ENCODE measurements at places on chromosomes 5 and 9. TPM values are rescaled to one million over a fixed set of nuclear protein-coding genes. Genes with fewer than 3 reads are reported as not detected.

TMEM232 gene
- 1.8 TPM for total RNA-seq

MEGF10 gene
- 36.5 TPM for total RNA-seq

ZDHHC21 gene
- total RNA-seq, result 9.0 TPM

SLIT3 gene
- 0.75 TPM for total RNA-seq

LRRC70 gene
- 0.55 TPM for total RNA-seq

NR4A3 gene
- 0.24 TPM for total RNA-seq

MACROH2A1 gene
- total RNA-seq, result 101 TPM

PHF19 gene
- 66.7 TPM for total RNA-seq

GPX3 gene
- 20.9 TPM for total RNA-seq

DNA sequence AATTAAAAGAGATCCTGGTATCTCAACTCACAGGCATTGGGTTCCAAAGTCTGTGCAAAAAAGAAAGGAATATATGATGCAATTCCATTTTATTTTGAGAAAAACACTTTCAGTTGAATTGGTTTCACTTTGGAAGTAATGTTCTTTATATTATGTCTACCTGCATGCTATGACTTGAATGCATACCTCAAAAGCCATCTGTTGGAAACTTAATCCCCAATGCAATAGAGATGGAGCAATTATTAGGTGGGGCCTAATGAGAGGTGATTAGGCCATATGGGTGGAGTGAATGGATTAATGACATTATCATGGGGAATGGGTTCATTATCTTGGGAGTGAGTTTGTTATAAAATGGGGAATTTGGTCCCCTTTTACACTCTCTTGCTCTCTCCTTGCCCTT, 293.3 kb downstream of the CSNK1G3 start:
- DNase-seq, result no peak

DNA sequence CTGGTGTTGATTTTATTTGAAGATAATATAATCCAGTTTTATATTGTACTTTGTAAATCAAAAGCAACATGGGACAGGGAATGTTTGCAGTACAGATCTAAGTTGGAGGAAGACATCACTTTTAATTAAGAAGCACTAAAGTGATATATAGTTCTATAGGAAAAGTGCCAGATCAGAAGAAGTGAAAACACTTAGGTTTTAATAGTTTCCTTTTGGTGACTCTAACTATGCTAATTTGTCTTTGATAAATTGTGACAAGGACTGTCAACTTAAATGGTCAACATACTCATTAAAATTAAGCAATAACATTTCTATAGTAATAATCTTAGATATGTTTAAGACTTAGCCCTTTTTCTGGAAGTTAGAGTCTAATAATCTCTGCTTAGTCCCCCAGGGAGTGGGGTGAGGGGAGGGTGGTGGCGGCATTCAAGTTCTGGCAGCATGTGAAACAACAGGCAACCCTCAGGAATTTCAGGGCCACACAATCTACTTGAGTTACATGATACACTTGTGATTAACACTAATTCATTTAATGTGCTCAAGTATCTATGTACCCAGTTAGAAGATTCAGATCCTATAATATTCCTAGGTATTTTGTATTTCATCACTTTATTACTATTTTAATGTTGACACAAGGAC, 1026.5 kb downstream of the NR2F1-AS1 start:
- no peak for DNase-seq

DNA sequence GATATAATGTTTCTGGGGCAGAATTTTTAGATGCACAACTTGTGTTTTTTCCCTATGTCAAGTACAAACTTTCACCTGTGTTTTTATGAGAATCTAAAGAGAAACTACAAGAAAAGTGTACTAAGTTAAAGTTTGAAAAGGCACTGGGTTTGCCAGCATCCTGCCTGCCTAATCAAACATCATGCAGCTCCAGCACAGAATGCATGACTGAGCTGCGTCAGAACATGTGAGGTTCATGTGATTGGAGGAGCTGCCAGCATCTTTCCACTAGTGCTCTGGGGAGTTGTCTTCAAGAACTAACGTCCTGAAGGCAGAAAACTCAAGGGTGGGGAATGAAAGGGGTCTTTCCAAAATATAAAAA, 46.1 kb upstream of the RIC1 start:
- no peak for DNase-seq

DNA sequence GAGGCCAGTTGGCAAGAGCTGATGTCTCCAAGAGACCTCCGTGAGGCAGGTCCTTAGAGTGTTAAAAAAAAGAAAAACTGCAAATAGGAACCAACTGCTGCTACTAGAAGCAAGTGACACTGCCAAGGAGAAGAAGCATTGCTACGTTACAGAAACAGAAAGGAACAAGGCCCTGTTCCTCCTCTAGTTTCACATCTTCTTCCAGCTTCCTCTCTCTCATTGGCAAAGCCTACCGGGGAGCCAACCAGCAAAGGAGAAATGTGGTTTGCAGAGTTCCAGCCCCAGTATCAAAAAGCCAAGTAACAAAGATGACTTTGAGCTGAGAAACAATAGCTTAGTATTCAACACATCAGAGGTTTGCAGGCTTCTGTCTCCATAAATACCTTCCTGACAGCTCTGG, 145.9 kb downstream of the PRELID2 start:
- no peak for DNase-seq

- DNase-seq, result no peak
These were observed 60.5 kb upstream of the C5orf46 start for GRCh38 chr5:147966829-147967228.

- DNase-seq, result no peak
These were observed 2.4 kb upstream of the TNPO1 start for GRCh38 chr5:72814104-72814503.

GRCh38 chr5:26647781-26648180, 390.6 kb downstream of the CDH9 start:
- no peak for DNase-seq

DNA sequence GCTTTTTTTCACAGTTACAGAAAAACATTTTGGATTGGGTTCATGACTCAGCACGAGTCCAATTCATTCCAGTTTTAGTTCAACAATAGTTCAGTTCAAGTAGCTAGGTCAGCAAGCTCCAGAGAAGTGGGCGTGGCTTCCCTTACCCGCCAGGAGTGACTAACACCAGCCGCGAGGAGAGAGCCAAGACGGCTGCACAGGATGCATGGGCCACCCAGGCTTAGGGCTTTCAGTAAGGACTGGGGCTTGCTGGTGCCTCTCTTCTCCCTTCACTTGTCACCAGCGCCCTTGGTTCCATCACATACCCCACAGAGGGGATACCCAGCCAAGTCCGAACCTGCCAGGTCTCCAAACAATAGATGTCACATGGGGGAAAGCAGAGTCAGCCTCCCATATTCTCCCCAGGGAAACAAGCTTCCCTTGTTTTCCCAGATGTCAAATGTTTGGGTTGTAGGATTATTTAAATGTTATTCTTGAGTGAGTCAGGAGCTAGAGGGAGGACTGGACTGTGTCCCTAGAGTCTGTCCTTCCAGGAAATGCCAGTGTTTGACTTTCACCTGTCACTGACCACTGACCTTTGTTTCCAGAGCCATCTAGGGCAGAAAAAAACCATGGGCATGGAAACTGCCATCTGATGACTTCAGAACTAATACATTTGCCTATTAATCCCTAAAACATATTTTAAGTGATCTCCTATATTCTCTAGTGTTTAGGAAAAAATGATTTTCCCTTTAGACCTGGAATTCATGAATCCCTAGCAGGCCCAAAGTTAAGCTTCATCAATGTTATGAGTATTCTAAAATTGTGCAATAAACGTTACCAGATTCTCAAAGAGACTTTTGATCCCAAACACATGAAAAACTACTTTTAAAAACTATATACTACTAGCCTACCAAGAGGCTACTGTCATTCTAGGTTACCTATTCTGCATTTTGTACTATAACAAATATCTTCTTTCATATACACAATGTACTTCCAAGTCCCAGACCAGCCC, 51.9 kb downstream of the NIPAL4 start:
- DNase-seq, result no peak

- no peak for DNase-seq
These were observed 21.1 kb upstream of the LHX2 start for GRCh38 chr9:123990427-123990826.

- DNase-seq, result no peak
These were observed 246.1 kb upstream of the IRX4 start for GRCh38 chr5:2128686-2129355.

- no peak for DNase-seq
These were observed 81.3 kb downstream of the TNC start for GRCh38 chr9:115036691-115037090.

DNA sequence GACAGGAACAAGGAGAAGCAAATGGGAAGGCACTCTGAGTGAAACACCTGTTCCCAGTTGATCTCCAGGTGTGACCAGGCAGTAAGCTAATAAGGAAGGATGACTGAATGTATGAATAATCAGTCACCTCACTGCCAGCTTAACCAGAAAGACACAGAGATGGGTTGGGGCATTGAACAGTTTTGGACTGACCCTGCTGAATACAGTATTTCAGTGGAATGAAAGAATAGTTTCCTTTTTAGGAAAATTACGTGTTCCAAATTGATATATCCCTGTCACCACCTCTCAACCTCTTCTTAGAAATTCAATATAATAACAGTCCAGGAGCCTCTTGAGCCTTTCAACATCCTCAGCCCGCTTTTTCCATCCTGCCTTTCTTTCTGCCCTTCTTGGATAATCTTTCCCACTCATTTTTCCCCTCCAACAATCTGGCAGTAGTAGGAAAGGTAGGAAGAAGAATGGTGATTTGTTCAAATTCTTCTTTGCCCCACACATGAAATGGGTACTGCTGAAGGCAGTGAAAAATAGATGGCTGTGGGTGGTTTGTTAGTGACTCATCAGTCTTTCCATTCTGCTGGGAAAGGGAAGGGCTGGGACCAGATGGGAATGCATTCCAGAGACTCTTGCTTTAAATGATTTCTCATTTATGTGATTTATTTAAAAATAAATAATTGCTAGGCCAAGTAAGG, 117.9 kb downstream of the ZSWIM6 start:
- no peak for DNase-seq

DNA sequence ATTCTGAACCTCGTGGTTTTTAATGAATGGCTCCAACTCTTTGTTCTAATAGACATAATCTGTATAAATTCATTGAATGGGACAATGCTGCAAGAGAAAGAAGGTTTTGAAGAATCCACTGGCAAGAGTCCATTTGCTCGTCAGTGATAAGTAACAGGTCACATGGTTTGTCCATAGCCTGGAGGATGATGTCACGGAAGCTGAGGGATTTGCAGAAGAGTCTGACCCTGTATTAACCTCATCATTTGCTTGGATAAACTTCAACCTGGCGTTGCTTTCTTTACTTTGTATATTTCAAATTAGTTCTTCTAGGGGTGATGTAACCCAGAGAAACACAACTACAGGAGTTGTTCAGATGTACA, 197.4 kb downstream of the GAS1 start:
- no peak for DNase-seq

GRCh38 chr9:116064970-116065369, 88.6 kb upstream of the PAPPA start:
- DNase-seq, result no peak

DNA sequence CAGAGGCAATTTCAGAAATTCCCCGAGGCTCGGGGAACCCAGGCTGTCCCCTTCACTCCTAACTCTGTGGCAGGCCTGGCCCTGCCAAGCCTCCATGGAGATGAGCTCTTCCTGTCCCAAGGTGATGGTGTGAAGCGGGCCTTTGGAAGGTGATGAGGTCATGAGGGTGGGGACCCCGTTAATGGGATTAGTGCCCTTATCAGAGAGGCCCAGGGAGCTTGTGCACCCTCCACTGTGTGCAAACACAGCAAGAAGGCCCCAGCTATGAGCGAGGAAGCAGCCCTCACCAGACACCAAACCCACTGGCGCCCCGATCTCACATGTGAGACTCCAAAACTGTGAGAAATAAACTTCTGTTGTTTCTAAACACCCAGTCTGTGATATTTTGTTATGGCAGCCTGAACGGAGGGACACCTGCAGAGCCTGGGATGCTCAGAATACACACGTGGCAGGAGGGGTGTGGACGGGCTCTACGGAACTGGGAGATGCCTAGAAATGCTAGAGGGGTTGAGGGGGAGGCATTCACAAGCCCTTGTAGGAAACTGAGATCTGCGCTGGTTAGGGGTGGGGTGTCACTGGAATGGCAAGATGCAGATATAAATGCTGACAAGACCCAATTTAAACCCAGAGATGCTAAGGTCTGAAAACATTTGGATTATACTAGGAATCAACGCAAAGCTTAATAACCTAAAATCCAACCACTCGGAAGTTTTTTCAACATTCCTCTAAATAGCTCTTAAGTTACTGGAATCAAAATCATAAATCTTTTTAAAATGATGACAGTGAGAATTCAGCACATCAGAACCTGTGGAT, 46.9 kb downstream of the ADAMTS2 start:
- DNase-seq, result no peak

GRCh38 chr9:94894094-94894699, 167.7 kb downstream of the AOPEP start:
- no peak for DNase-seq

- DNase-seq, result no peak
These were observed 40.9 kb downstream of the ZNF608 start for GRCh38 chr5:124705577-124705976.

GRCh38 chr5:73999297-73999696, 373.3 kb downstream of the ARHGEF28 start:
- DNase-seq, result no peak

DNA sequence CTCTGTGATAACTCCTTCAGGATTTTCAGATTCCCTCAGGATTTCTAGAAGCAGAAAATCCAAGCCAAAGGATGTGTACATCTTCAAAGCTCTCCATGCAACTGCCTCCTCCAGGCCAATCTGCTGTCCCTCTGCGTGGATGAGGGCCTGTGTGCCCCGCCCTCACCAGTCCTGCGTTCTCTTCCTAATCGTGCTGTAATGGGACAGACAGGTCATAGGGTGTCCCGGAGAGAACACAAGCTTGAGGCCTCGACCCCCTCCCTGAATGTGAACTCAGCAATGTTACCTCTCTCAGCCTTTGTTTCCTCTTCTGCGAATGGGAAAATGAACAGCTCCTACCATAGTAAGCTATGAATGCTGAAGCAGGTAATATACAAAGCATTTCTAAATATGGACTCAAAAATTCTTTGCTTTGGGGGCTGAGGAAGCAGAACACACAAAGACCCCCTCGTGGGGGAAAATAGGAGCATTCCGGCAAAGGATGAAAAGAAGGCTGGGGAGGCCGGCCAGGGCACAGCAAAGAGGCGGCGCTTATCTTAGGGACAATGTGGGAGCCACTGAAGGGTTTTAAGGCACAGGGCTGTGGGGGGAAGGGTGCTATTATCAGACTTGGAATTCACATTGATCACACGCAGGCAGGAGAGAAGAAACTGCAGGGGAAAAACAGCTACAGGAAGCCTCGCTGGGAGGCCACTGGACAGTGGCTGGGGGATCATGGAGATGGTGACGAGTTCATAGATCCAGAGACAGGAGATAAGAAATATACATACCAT, 57.2 kb upstream of the FBXW11 start:
- DNase-seq, result no peak

- DNase-seq, result no peak
These were observed 130.9 kb downstream of the CEMIP2 start for GRCh38 chr9:71637375-71637774.

- peak; percentile 84 for DNase-seq
These were observed 141.2 kb upstream of the ASTN2 start for GRCh38 chr9:117555964-117556629.

GRCh38 chr5:128412145-128412930, 125.7 kb downstream of the FBN2 start:
- DNase-seq, result no peak

GRCh38 chr5:146233441-146233840, 30.0 kb downstream of the RBM27 start:
- DNase-seq, result no peak
